ELF-1 (cell line): ENCODE measurements at places on chromosomes 2 and 18.

GRCh38 chr2:144481666-144482065 is 38.3 kb downstream of the ZEB2 start:
- no peak for DNase-seq

DNA sequence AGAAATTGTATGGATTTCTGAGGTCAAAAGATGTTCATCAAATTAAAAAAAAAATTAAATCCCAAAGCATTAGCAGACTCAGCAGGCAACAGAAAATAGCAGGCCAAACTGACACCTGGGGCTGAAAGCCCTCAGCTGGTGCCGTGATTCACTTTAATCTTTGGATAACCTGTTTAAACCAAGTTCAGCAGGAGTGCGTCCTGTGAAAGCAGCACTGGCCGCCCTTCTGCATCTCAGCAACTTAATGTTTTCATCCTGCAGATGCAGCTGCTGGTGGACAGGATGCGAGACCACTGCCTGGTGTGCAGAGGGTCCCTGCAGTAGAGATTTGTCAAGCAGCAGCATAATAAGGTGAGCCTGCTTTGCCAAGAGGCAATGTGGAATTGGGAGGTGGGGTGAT is 41.2 kb downstream of the CCDC68 start:
- no peak for DNase-seq

GRCh38 chr18:48335829-48336228 is 73.4 kb downstream of the ZBTB7C start:
- DNase-seq = peak; percentile 61

DNA sequence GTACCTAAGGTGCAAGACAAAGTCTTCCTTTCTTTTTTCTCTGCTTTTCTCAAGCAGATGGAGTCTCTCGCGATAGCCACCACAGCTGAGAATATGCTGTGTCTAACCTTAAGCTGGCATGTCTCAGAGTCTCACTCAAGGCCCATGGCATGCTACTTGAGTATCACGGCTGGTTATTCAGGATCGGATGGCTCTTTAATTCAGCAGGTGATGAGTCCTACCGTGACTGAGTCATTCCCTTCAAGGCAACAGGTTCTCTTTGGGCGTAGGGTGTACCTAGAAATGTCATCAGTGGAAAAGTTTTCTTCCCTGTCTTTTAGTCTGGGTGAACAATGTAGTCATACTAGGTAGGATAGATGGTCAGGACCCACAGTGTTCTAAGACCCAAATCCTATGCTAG is 136.2 kb downstream of the DIS3L2 start:
- DNase-seq = no peak

- no peak for DNase-seq
Observed at GRCh38 chr2:178886006-178886405, 78.8 kb upstream of the TTN start.

DNA sequence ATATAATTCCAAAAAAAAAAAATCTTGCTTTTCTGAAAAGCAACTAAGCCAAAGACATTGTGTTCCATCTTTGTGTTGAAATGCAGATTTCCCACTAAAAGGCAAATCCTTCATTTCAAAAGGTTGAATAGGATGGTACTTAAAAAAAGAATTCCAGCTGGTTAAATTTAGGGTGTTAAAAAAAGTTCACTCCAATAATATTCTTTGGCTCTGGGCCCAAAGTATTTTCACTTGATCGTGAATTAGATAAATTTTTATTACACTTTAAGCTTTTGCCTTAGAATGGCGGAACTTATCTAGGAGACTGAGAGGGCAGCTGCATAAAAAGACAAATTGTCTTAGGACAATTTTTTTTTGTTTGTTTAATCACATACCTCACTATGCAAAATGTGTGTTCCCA is 79.2 kb downstream of the BCL11A start:
- DNase-seq = no peak

DNA sequence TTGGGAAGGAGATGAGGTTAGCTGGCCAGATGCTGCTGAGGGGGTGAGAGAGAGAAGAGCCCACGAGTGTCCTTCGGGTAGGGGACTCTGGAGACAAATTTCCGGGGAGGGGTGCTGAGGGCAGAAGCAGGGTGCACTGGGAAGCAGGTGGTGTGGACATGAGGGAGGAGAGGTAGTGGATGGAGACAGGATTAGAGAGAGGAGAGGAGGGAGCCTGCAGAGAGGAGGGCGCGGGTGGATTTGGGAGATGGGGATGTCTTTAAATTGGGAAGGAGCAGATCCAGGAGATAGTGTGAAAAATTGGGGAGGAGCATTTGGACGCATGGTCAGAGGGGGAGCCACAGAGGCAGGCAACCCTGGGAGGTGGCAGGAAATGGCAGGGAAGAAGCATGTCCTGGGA is 154.7 kb downstream of the DYSF start:
- DNase-seq = no peak

DNA sequence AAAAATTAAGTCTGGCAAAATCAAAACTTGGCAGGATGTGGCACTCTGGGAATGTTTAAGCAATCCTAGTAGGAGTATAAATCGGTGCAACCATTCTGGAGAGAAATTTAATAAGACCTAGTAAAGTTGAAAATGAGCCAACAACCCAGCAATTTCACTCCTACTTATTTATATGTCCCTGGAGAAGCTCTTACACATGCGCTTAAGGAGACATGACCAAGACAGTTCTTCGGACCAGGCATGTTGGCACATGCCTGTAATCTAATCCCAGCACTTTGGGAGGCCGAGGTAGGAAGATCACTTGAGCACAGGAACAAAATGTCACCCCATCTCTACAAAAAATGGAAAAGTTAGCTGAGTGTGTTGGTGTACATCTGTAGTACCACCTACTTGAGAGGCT is 374.6 kb upstream of the LYPD1 start:
- no peak for DNase-seq

GRCh38 chr2:219630770-219631405 is 3.5 kb downstream of the SLC4A3 start:
- no peak for DNase-seq

GRCh38 chr18:79451237-79452125 is 55.8 kb downstream of the NFATC1 start:
- no peak for DNase-seq

GRCh38 chr2:181123798-181124231 is 143.4 kb downstream of the UBE2E3 start:
- DNase-seq = no peak

GRCh38 chr2:98039085-98039756 is 43.5 kb upstream of the TMEM131 start:
- no peak for DNase-seq

DNA sequence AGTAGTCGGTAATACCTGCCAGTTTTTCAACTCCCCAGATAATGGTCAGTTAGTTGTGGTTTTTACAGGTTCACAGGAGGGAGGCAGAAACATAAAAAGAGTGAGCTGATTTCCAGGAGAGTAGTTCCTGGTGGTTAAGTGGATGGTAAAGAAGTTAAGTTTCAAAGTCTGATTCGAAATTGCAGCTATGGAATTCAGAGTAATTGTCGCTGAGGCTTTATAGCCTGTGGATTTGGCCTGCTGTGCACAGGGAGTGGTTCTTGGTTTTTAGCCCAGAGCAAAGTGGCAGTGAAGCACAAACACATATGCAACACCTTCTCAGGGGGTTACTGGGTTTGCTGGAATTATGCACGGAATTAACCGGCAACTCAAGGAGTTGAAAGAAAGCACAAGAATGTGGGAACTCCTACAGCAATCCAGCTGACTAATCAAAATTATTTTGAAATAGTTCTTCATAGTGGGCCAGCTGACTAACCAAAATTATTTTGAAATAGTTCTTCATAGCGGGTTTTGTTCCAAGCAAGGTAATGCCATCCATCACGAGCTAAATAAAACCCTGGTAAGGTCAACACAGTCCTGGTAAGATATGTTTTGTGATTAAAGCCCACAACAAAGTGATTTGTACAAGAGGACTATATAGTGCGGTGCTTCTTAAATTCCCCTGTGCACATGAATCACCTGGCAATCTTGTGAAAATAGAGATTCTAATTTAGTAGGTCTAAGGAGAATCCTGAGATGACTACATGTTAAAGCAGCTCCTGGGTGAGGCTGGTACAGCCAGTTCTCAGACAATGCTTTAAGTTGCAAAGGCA is 94.4 kb downstream of the SGPP2 start:
- DNase-seq = peak; percentile 62

DNA sequence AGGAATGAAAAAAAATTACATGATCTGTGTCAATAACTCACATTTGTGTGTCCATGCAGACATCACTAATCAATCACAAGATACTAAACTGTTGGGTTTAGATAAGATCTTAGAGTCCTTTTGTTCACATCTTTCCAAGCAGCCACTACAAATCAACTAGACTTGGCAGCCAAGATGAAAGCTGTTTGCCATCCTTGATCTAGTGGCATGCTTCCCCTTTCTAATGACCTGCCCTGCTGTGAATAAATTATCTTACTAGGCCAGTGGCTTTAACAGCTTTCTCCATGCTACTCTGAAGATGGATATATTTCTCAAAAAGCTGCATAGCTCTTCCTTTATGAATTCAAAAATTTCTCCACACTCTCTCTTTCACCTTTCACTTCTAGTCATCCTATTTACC is 1338.0 kb upstream of the ACVR2A start:
- no peak for DNase-seq

DNA sequence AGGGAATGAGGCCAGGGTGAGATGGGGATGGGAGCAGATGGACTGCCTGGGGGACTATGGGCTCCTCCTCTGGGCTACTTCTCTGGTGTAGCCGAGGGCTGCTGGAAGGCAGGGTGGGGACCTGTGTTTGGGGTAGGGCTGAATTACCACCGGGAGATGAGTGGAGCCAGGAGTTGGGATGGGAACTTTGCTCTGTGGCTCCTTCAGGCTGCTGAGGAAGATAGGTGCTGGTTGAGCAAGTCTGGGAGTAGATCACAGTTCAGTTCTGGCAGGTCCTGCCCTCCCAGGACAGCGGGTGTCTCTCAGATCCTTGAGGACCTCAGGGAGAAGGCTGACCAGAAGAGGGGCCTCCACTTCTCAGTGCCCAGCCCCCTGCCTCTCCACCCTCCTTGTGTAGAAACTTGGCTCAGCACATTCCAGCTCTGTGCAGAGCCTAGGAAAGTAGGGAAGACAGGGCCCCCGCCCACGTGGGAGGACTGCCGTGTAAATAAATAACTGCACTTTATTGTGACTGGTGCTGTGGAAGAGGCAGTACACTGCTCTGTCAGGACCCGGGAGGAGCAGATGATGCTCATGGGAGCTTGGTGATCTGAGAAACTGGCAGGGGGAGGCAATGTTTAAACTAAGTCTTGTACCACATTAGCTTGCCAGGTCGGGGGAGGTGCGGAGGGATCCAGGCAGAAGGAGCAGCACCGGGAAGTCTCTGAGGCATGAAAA is 15.3 kb downstream of the TET3 start:
- peak; percentile 32 for DNase-seq

- no peak for DNase-seq
Observed at GRCh38 chr2:203948733-203949132, 12.2 kb downstream of the ICOS start.

DNA sequence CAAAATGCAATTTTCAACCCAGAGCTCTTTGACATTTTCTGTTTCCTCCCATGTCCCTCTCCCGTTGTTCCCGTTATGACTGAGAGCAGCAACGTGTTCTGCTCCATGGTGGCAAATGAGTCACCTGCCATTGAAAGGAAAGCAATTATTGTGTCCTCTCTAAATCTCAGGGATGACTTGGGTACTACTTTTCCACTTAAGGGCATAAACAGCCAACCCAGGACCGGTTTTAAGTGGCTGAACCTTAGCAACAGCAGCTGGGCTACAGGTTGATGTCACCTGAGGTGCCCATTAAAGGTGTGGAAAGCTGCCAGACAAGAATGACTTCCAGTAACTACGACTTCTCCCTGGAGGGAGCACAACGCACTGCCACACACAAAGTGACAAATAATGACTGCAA is 236.8 kb downstream of the NCKAP5 start:
- DNase-seq = peak; percentile 15

- no peak for DNase-seq
Observed at GRCh38 chr2:96509847-96510230, 4.7 kb upstream of the NEURL3 start.

GRCh38 chr2:111896024-111896423 is 2.4 kb upstream of the MERTK start:
- no peak for DNase-seq

DNA sequence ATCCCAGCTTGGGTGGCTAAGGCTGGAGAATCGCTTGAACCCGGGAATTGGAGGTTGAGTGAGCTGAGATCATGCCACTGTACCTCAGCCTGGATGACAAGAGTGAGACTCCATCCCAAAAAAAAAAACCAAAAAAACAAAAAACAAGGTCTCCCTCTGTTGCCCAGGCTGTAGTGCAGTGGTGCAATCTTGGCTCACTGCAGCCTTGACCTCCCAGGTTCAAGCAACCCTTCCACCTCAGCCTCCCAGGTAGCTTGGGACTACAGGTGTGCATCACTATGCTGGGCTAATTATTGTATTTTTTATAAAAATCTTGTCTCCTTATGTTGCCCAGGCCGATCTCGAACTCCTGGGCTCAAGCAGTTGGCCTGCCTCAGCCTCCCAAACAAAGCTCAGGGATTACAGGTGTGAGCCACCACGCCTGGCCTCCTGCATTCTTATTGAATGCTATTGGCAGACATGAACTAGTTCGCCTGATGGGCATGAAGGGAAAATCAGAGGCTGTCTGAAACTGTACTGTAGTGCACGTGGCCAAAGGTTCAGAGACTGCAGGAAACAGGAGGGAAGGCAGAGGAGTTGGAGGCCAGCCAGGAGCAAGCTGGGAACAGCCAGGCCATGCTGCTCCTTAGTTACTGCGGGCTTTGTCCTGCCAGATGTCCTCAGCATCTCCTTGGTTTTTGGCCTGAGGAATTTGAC is 16.0 kb upstream of the ASXL2 start:
- DNase-seq = no peak

GRCh38 chr18:63087421-63088230 is 231.9 kb downstream of the BCL2 start:
- no peak for DNase-seq

DNA sequence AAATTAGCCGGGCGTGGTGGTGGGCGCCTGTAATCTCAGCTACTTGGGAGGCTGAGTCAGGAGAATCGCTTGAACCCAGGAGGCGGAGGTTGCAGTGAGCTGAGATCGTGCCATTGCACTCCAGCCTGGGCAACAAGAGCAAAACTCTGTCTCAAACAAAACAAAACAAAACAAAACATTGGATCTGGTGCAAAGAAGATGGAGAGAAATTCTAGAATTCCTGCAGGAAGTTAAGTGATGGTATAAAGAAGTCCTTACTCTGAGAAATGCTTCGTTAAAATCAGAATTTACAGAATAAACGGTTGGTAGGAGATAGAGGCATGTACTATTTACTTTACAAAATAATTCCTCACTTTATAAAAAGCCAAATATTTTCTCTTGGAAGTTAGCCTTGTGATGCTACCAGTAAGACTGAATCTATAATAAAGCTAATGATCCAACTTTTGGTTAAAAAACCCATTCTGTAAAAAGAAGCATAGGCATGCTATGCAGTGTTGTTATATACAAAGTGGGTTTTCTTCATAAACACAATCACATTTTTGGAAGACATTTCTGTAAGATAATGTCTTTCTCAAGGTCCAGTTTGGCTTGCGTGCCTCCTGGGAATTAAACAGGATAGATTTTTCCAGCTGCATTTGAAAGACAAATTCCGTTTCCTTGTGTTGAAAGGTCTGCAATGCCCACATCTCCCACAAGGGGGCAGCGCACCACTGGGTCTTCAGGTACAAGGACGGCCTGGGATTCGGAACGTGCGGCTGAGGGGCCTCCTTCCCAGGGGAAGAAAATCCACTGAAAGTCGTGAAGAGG is 35.6 kb upstream of the PNO1 start:
- DNase-seq = peak; percentile 85

GRCh38 chr18:8322486-8322885 is 286.8 kb upstream of the RAB12 start:
- DNase-seq = no peak
